Progenitor cell of endocrine pancreas (in vitro differentiated cells): ENCODE measurements at places on chromosomes 13 and 19. TPM values are rescaled to one million over a fixed set of nuclear protein-coding genes. Genes with fewer than 3 reads are reported as not detected.
A peak's percentile ranks its signal among the peaks of the same experiment; 100 is the strongest.

GRCh38 chr19:2800506-2800905, 15.2 kb downstream of the THOP1 start:
- DNase-seq, result no peak

- DNase-seq, result no peak
Observed at GRCh38 chr19:35363711-35364425, 5.6 kb downstream of the FFAR3 start.

GRCh38 chr13:45545686-45546409, 69.7 kb downstream of the ERICH6B start:
- no peak for DNase-seq

DNA sequence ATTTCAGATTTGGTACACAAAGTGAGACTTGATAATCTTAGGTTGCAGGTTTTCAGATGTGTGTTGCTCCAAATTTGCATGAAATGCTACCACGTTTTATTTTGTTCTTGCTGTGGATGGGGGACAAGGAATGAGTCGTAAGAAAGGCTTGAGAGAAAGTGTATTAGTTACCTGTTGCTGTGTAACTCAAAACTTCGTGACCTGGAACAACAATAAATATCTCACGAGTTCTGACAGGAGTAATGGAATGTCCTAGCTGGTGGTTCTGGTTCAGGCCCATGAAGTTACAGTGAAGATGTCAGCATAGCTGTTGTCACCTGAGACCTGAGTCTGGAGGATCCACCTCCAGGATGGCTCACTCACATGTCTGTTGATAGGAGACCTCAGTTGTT, 1.2 kb downstream of the ZNF8 start:
- no peak for DNase-seq

DNA sequence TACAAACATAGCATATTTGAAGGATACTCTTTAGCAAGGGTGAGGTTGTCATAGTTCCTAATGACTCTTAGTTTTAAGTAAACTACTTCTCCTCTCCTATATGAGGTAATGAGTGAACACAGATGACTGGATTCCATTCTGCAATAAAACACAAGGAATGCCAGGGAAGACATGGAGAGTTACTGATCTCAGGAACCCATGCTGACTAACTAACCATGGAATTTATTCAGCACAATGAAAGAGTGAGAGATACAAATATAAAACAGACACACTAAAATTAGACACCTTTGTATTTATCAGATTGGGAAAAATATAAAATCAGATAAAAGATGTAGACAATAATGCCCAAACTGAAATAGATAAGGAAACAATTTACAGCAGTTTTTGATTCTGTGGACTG, 1525.9 kb upstream of the SLC10A2 start:
- no peak for DNase-seq

- no peak for DNase-seq
Observed at GRCh38 chr13:66665991-66666390, 564.1 kb downstream of the PCDH9 start.

DNA sequence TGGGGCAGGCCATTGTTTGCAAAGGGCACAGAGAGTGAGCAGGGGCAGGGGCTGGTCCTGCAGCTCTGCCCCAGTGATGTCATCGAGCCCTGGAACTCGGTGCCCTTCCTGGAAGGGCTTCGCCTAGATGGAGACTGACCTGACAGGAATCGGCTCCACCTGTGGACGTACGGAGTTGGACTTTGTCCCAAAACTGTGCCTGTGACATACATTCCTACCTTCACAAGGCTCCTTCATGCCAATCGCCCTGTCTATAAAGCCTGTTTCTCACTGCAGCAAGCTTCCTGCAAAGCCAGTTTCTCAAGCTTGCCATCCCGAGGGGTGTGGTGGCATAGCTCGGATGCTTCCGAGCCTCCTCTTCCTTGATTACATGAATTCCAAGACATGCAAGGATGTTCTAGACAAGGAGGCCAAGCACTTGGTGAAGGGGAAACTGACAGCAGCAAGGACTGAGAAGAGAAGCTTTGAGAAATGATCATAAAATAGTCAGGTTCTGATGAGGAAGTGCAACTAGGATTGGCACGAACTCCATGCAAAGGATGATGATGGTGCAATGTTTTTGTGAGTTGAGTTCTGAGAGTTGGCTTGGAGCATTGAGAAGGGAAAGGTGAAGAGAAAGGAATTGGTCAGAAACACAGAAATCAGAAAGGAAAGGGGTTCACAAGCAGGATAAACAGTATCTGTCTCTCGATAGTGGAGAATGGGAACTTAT, 73.6 kb upstream of the STK24 start:
- DNase-seq, result no peak

DNA sequence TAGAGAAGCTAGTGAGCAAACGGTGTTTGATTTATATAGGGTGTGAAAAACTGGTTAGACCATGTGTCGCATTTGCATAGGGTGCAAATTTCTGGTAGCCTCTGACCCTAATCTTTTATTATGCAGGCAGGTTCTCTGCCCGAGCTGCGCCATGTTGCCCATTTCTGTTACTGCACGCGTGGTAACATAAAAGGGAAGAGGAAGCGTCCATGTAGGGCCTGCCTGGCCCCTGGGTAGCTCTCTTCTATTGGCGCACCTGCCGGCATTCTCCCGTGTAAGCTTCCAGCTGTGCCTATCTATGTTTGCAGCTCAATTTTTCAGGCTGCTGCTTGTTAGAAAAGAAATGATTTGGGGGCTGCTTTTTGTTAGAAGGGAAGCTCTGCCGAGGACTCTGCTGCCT, 14.0 kb upstream of the CD70 start:
- no peak for DNase-seq

- DNase-seq, result no peak
Observed at GRCh38 chr13:38697628-38698333, 10.9 kb downstream of the FREM2 start.

DNA sequence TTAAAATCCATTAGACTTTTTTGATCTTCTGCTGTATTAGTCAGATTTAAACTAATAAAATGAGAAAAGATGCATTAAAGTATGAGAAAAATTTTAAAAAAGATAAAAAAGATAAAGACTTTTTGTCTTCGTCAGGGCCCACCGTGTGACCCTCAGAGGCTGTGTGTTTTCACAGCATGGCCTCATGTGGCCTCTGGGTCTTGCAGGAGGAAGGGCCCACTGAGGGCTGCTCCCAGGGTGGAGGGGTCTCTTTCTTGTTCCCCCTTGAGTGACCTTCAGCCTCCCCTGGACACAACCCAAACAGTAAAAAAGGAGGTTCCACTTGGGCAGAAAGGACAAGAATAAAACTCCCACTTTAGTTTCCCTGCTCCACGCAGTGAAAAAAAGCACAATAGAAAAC, 57.1 kb upstream of the RANBP3 start:
- no peak for DNase-seq

DNA sequence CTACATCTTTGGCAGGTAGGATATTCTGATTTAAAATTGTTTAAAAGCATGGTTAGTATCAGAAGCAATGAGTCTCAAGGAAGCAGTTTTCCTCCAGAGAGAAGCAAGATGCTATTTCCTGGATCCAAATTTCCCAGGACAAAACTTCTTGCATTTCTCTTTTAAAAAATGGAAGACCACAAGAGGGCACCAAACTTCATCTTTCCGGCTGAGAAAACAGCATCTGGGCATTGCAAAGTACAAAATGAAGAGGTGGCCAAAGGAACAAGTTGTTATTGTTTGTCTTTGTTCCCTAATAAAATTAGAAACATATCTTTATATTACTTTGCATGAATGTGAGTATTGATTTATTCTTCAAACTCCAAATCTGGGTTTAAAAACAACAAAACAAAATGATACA, 60.0 kb upstream of the LRCH1 start:
- DNase-seq, result no peak

DNA sequence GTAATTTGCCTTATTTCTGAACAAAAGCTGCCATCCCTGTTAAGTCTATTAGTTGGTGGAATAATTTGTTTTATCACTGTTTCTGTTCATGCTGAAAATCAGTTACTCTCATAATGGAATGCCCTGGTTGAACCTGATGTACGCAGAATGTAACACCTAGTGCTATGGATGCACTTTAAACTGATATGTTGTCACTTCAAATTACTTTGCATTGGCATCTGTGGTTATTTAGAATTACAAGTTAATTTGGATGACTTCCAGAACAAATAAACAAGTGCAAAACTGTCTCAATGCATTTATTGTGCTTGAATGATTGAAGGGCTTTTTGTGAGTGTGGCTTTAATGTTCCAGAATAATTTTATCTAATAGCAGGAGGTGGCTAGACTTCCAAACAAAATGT, 368.2 kb upstream of the SLITRK5 start:
- no peak for DNase-seq

GRCh38 chr19:31177246-31177645, 172.0 kb downstream of the TSHZ3 start:
- DNase-seq, result no peak

DNA sequence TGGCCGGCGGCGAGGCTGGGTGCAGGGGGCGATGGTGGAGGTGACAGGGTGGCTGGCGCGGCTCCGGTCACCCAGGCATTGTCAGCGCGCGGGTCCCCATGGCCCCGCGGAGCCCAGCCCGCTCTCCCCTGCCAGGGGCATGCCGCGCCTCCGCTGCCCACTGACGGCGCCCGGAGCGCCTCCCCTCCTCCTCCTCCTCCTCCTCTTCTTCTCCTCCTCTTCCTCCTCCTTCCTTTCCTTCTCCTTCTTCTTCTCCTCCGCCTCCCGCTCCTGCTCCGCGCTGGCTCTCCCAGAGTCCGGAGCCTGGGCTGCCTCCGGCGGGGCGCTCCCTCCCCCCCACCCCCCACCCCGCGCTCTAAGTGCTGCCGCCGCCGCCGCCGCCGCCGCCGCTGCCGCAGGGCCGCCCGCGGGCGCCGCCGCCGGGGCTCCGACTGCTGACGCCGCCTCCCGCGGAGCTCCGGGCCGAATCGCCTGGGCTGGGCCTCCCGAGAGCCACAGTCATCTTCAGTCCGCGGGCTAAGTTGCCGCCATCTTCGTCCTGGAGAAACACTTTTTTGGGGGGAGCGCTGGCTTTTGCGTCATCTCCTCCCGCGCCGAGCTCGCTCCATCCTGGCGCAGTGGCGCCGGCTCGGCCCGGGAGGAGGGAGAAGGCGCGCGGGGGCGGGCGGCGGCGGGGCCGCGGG, 348.3 kb downstream of the LIG4 start:
- DNase-seq, result peak; percentile 21

GRCh38 chr13:98540476-98540875, 36.4 kb downstream of the STK24 start:
- no peak for DNase-seq

DNA sequence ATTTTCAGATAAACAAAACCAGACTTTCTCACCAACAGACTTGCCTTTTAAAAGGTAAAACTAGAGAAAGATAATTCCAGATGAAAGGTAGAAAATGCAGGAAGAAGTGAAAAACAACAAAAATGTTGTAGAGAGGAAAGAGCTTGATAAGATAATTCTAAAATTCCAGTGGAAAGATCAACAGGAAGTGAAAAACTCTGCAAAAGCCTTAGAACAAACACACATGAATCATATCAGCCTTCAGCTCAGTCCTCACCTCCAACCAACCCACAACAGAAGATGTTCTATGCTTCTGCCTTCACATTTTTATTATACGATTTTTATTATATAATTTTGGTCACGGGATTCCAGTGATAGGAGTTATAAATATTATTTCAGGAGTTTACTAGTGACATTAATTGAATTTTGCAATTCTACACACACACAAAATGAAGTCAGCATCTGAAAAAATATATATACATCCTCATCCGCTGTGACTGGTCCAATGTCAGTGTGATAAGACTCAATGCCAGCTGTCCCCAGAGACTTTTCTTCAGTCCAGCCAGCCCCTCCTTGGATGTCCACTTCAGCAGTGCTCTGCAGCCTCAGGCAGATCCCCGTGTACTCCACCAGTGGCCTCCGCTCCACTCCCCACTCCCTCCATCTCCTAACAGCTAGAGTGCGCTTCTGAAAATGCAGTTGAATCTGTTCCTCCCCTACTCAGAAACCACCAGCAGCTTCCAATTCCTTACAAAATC, 57.9 kb downstream of the GADD45B start:
- DNase-seq, result no peak

GRCh38 chr13:69857183-69857821, 250.3 kb upstream of the ATXN8OS start:
- DNase-seq, result no peak

DNA sequence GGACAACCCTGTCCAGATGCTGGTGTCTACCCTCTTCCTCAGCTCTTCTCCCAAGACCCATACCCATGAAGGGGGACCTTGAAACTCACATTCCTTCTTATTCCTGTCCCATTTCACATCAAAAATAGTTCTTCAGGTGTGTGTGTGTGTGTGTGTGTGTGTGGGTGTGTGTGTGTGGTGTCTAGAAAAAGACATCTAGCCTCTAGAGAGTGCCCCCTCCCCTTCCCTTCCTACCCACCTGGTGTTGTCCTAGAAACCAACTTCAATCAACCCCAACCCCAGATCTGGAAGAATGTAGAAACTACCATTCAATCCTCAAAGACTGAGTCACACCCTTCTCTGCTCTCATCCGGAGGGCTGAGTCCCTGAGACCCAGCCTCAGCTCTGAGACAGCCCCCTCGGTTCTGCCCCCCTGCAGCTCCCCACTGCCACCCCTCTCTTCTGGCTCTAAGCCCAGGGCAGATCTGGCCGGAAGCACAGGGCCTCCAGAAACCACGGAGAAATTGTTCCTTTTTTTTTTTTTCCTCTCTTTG, 3.5 kb downstream of the KCNN4 start:
- no peak for DNase-seq

- no peak for DNase-seq
Observed at GRCh38 chr13:113980489-113981064, 6.7 kb upstream of the C13orf46 start.

GRCh38 chr13:49655906-49656305, 27.6 kb downstream of the ARL11 start:
- no peak for DNase-seq

GRCh38 chr13:30212256-30212655, 95.1 kb downstream of the KATNAL1 start:
- no peak for DNase-seq

- no peak for DNase-seq
Observed at GRCh38 chr19:45450012-45450333, 17.8 kb upstream of the FOSB start.

The HIPK4 gene
- total RNA-seq, result 0.11 TPM in 1 of 2 replicates, not detected in the other

The ERICH4 gene
- total RNA-seq, result not detected in 2 replicates

The PRKCG gene
- 6.5 and 8.4 TPM in 2 replicates for total RNA-seq

The ZNF90 gene
- 48.0 and 53.8 TPM in 2 replicates for total RNA-seq

The PLPPR3 gene
- total RNA-seq, result 128 and 129 TPM in 2 replicates

The GIPR gene
- 26.4 and 27.2 TPM in 2 replicates for total RNA-seq

The CTU1 gene
- 7.4 and 7.8 TPM in 2 replicates for total RNA-seq

The ZNF763 gene
- 8.7 and 8.9 TPM in 2 replicates for total RNA-seq

The DENND1C gene
- 0.47 and 0.67 TPM in 2 replicates for total RNA-seq

The RGL3 gene
- 266 and 284 TPM in 2 replicates for total RNA-seq

The NBEA gene
- total RNA-seq, result 20.9 and 21.7 TPM in 2 replicates

The ADAMTSL5 gene
- 2.3 and 4.8 TPM in 2 replicates for total RNA-seq

The NANOS3 gene
- 9.5 and 10.5 TPM in 2 replicates for total RNA-seq

The CDC42EP5 gene
- 1.6 and 2.1 TPM in 2 replicates for total RNA-seq

The SLC10A2 gene
- total RNA-seq, result not detected in 2 replicates
